ENCODE measurements at places on chromosomes 12 and 14. TPM values are rescaled to one million over a fixed set of nuclear protein-coding genes. Genes with fewer than 3 reads are reported as not detected.

The SOX5 gene
- total RNA-seq, result 16.2 TPM

The ANO2 gene
- 0.73 TPM for total RNA-seq

The MYH6 gene
- total RNA-seq, result not detected

The GPRC5A gene
- 13.1 TPM for total RNA-seq

The HOXC9 gene
- total RNA-seq, result not detected

The SELPLG gene
- 2.9 TPM for total RNA-seq

The ATP5MC2 gene
- 201 TPM for total RNA-seq

The GNB3 gene
- total RNA-seq, result 10.2 TPM

The KIF26A gene
- 0.60 TPM for total RNA-seq

The RAPGEF3 gene
- 1.3 TPM for total RNA-seq

The CLBA1 gene
- 6.0 TPM for total RNA-seq

The ATG101 gene
- total RNA-seq, result 55.1 TPM

The LUM gene
- total RNA-seq, result 834 TPM

The HPD gene
- not detected for total RNA-seq

The PRIMA1 gene
- total RNA-seq, result not detected

The TSPAN11 gene
- 0.87 TPM for total RNA-seq

The ESYT1 gene
- 144 TPM for total RNA-seq

The CSRP2 gene
- 215 TPM for total RNA-seq

The ADAMTS20 gene
- not detected for total RNA-seq

The NYNRIN gene
- total RNA-seq, result 20.0 TPM

The FOXN3 gene
- total RNA-seq, result 161 TPM

The RNASE2 gene
- not detected for total RNA-seq

The FERMT2 gene
- total RNA-seq, result 423 TPM

The PLEK2 gene
- total RNA-seq, result not detected

The TRIP11 gene
- 90.5 TPM for total RNA-seq

The LAG3 gene
- 1.0 TPM for total RNA-seq

The PRICKLE1 gene
- total RNA-seq, result 62.8 TPM

The WNT5B gene
- total RNA-seq, result 74.4 TPM

The TAS2R10 gene
- 1.1 TPM for total RNA-seq

The NT5DC3 gene
- total RNA-seq, result 26.2 TPM

The SIX6 gene
- not detected for total RNA-seq

The C1QL4 gene
- 0.46 TPM for total RNA-seq

The EPYC gene
- total RNA-seq, result not detected

The NOXRED1 gene
- 0.18 TPM for total RNA-seq
